ENCODE measurements at places on chromosomes 3 and 15.
A peak's percentile ranks its signal among the peaks of the same experiment; 100 is the strongest.

GRCh38 chr15:68031404-68031803 lies 22.7 kb upstream of the PIAS1 start:
- DNase-seq = no peak

GRCh38 chr3:114154321-114154821 lies 24.5 kb downstream of the DRD3 start:
- no peak for DNase-seq

DNA sequence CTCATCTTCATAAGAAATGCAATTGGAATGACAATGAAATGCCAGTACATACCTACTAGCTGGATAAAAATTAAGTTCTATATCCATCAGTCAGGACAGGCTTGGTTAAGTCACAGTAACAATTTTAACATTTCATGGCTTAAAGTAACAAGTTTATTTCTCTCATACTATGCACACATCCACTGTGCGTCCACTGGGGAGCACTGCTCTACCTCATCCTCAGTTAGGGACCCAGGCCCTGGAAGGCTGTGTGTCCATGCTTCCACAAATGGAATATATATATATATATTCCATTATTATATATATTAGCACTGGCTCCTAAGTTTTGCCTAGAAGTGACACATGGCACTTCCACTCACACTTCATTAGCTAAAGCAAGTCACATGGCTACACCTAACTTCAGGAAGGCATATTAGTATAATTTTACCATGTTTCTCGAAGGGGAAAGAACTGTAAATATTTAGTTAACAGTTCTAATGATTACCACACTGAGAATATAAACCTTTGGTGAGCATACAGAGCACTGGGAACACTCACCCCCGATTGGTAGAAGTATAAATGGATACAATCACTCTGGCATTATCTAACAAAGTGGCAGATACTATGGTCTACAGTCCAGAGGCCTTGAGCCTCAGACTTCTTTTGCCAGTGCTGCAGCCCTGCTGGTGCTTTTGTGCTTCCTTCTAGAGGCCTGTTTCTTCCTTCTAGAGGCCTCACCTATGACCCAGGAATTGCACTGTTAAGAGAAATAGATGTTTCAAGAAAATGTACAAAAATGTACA lies 28.6 kb downstream of the AP3S2 start:
- no peak for DNase-seq

DNA sequence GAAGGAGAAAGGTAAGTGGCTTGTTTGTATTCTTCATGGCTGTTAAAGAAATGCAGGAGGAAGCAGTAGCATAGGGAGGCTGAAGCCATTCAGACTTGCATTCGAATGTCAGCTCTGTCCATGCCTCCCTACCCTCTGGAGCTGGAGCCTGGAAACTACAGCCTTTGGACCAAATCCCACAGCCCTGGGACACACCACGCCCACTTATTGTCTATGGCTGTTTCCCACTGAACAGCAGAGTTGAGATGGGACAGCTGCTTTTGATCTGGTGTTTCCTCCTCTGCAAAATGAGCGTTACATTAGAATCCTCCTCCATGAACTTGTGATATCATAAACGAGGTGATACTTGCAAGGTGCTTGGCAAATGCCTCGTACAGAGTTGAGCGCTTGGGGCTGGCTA lies 3.6 kb downstream of the FAM107A start:
- DNase-seq = no peak

DNA sequence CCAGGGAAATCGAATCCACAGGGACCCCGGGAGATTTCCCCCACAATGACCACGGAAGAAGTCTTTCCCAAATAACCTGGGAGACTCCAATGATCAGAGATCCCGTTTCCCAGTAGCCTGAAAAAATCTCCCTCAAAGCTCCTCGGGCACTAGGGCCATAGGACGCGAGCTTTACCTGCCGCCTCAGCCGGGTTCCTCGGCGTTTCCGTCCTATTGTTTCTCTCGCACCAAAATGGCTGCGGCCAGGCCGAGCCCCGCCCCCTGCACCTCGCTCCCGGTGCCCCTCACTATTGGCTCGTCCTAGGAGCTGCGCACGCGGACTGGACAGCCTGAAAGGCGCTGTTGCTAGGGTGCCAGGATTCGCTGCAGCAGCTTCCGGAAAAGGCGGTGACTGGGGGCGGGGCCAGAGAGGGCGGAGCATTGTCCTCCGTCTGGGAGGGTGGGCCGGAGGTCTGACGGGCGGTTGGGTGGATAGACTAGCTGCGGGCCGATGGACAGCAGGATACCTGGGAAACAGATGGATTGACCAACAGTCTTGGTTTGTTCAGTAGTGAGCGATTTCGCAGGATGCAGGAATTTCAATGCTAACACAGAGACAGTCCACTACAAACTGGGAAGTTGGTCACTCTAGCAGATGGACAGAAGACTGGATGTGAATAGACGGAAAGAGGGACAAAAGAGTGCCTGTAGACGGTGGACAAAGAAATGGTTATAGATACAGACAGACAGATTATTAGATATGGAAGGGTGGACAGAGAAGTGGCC lies at the start of gene IP6K2:
Gene IP6K2, minus strand, starts transcription at position 240 of the 765 bp plus-strand sequence. CDS start 21,930 bp downstream, outside the sequence.
- DNase-seq = peak; percentile 97
